Muscle of back (tissue), 13 donors: ENCODE measurements at places on chromosomes 7 and 10.

GRCh38 chr10:22698941-22699440 is 15.4 kb downstream of the PIP4K2A start:
- no peak for DNase-seq

- no peak for DNase-seq
Observed at GRCh38 chr7:110870926-110871325, 220.0 kb upstream of the LRRN3 start.

GRCh38 chr10:91684841-91685240 is 52.0 kb upstream of the PPP1R3C start:
- no peak for DNase-seq

DNA sequence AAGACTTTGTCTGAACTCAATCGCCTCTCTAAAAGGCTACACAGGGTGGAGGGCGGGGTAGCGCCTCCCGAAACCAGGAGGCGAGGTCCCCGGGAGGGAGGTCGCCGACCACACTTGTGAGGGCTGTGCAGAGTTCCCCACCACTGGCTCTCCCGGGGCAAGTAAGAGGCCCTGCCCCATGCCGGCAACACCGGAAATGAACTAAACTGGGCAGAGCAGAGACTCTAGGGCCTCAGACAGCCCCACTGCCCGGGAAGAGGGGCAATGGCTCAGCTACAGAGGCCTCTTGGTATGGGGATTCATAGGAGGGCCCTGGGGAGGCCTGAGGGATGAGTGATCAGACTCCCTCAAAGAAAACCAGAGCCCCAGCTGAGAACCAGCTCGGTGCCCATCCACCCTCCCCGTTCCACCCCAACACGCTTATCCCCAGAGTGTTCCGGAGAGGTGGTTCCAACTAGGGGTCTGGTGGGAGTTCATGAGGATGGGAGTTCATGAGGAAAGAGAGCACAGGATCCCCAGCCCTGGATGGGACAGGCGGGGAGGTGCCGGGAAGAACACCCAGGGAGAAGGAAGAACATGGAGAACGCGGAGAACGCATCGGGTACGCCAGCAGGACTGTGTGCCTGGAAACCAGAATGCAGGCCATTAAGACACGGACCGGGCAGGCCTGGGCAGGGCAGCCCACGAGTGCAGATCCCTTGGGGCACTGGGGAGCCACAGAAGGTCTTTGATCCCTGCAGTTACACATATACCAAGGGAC is 89.4 kb upstream of the MYL10 start:
- no peak for DNase-seq

DNA sequence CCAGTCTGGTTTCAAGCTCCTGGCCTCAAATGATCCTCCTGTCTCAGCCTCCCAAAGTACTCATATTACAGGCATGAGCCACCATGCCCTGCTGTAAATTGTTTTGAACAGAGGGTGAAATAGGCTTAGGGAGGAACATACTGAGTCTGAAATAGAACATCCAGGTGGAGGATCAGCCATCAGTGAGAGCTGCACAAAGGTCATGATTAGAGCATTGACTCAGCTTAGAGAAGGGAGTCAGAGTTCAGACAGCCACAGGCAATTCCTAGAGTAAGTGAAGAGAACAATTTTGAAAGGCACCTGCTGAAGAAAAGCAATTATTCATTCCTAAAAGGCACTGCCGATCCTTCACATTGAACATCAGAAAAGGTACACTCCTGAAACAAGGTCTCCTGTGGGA is 15.9 kb upstream of the NEBL start:
- no peak for DNase-seq

GRCh38 chr10:6721964-6722615 is 142.0 kb upstream of the PRKCQ start:
- DNase-seq, result peak; percentile 88

DNA sequence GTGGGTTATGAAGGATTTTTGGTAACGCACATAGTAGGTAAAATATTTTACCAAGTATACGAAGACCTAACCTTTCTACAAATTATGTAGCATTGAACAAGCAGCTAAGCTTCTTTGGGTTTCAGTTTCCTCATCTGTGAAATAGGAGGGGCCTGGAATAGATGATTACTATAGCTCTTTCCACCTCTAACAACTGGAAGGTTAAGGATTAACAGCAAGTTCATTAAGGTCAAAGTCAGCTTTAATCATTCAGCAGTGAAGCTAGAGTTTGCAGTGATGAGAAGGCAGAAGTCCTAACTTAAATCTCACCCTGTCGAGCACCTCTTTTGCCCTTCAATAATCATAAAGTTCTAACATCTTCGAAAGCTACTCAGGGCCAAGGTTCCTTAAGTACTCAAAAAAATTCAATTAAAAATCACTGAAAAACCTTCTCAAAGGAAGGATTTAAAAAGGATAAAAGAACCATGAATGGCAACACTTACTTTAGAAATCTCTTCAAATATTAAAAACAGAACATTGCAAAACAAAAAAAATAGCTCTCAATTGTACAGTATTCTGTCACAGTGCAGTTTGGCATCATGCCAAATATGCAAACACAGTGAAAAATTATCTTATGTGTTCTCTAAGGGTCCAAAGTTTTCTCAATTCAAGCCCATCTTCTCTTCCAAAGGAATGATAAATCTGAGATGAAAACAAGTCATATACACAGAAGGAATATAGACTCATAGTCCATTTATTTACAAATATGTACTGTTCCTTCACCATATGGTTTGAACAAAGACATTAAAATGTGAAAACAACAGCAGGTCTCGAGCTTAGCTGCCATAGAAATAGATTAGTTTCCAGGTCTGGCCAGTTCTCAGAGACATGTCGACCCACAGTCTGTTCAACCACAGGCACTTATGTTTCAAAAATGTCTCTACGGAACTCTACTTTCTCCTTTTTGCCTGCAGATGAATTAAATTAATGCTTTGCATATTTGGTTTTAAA is 152.0 kb upstream of the SLC13A1 start:
- DNase-seq, result no peak

DNA sequence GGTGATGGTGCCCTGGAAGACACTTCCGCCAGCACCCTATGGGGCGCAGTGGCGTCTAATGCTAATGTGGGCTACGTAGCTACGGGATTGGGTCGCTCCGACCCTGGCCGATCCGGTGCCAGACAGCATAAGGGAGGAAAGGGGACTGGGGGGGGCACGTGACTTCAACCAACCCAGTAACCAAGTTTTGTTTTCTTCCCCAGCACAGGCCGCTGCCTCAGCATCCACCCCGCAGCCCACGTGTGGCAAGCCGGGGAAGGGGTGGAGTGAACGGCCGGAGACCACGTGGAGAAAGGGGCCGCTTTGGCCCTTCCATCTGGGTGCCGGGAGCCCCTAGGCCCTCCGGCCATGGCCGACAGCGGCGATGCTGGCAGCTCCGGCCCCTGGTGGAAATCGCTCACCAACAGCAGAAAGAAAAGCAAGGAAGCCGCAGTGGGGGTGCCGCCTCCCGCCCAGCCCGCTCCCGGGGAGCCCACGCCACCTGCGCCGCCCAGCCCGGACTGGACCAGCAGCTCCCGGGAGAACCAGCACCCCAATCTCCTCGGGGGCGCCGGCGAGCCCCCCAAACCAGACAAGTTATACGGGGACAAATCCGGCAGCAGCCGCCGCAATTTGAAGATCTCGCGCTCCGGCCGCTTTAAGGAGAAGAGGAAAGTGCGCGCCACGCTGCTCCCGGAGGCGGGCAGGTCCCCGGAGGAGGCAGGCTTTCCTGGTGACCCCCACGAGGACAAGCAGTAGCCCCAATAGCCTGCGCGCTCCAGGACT is 2.5 kb downstream of the PRR15 start:
- DNase-seq, result no peak

DNA sequence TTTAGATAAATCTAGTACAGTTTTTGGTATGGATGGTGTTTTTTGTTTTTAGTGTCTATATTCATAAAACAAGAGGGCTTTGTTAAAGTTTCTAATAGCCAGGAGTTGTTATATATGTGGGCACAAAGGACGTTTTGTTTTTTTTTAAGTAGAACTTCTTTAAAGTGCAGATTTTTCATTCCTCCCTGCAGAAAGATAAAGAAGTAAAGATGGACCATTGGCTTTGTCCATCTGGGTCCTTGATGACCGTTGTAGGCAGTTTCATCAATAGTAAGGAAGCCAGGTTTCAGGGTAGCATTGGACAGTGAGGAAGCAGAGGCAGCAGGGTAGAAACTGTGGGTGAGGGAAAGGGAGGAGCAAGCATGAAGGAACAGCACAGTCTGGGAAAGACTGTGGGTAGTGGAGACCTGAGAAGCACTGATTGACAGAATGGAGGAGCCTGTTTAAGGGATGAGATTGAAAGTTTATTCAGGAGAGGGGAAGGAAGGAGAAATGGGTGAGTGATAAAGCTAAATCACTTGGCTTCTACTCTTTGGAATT is 5.3 kb downstream of the CALU start:
- no peak for DNase-seq

- no peak for DNase-seq
Observed at GRCh38 chr10:98045785-98046389, 15.5 kb upstream of the CRTAC1 start.

- no peak for DNase-seq
Observed at GRCh38 chr10:46524472-46525176, 31.8 kb downstream of the GPRIN2 start.

DNA sequence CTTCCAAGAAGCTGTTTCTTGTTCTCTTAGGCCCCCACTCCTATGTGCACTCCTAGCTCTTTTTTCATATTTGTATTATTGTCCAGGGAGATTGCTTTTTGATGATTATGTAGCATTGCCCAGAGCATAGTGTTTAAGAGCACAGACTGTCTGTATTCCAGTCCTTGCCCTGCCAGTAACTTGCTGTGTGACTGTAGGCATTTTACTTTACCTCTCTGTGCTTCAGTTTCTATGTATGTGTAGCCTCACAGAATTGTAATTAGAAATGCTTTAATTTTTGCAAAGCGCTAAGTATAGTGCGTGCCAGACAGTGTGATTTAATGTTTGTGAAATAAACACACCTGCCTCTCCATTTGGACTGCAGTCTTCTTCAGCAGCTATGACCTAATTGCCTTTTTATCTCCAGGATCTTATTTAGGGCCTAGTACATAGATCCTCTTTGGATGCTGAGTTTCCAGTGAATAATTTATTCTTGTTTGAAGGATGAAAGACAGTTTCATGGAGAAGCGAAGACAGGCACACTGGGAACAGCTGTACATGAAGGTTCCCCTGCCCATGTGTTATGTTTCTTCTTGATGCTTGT is 1.4 kb downstream of the SEC23IP start:
- DNase-seq, result no peak

- DNase-seq, result no peak
Observed at GRCh38 chr10:122252805-122253204, 18.3 kb upstream of the BTBD16 start.

DNA sequence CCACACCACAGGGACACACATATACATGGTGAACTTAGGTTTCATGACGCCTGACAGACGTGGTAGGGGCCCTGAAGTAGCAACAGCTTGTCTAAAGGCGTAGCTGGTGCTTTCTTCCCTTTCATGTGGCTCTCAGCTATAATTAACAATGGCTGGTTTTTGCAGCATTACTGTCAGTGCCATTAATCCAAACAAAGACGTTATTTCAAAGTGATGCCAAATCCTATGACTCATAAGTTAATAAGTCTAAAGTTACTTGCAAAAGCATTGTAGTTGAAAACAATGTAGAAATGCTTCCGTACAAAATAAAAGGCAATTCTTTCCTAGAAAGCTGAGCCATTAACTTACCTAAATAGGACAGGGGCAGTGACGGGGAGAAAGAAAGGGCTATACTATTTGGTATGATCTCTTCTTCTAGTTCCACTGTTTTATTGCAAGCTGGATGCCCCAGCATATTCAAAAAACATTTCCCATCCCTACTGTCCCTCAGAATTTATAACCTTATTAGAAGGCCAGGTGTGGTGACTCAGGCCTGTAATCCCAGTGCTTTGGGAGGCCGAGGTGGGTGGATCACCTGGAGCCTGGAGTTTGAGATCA is 105.4 kb downstream of the ODAD2 start:
- no peak for DNase-seq

GRCh38 chr7:39810204-39810642 is 139.8 kb upstream of the CDK13 start:
- DNase-seq, result no peak

GRCh38 chr7:187227-187927 is 5.0 kb upstream of the FAM20C start:
- DNase-seq, result no peak

- DNase-seq, result no peak
Observed at GRCh38 chr7:32179567-32179966, 109.4 kb upstream of the PDE1C start.

GRCh38 chr7:3245077-3245476 is 56.0 kb upstream of the SDK1 start:
- DNase-seq, result no peak

DNA sequence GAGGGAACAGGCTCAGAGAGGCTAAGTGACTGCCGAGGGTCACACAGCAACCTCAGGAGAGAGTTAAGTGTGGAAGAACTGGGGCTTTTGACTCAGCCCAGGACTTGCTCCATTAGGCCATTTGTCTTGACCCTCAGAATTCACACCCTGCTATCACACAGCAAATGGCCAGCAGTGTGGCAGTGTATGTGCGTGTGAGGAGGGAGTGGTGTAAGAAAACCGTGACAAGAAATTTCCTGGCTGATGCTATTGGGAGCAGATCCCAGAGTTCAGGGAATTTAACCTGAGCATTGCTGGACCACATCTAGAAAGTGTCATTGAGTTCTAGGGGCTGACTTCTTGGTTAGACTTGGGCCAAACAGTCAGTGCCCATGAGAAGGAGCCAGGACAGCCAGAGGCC is 18.4 kb downstream of the VWA2 start:
- DNase-seq, result peak; percentile 43

GRCh38 chr10:33388785-33389184 is 54.3 kb upstream of the NRP1 start:
- peak; percentile 49 for DNase-seq

DNA sequence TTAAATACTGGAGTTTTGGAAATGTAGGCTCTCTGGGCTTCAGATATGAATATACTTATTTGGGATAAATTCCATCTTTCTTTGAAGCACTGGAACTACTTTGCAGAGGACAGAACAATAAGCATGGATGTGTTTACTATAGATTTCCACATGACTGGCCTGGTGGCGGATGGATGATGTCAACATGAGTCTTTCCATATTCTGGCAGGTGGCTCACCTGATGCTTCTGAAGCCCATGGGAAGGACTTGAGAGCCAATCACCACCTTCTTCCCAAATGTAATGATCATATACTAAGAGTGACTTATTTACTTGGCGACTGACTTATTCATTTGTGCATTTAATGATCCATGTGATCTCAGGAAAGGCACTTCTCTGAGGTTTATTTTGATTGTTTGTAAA is 110.5 kb downstream of the FANK1 start:
- no peak for DNase-seq
